ENCODE measurements at places on chromosomes 7 and 10.
A peak's percentile ranks its signal among the peaks of the same experiment; 100 is the strongest.

DNA sequence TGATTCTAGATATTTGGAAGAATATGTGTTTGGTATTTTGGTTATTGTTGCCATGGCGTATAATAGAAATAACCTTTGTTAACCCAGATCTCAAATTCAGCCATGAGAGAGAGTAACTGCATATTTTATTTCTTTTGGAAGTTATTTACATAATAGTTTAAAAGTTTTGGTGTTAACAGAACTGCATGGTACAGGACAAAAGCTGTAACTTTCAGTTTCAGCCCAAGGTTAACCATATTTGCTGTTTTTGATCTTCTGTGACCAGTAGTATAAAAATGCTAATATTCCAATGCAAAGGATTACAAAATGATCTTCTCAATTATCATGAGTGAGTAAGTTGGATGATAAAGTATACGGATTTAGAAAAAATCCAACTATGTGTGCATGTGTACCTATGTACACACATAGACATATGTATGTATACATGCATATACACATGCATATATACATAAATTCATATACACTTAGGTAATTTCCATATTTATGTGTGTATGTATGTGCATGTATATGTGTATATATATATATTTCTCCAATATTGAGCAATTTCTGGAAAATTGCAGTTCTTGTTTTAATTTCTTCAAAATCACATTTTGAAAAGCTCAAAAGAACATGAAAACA is 38.0 kb upstream of the PIP4K2A start:
- DNase-seq = no peak

GRCh38 chr10:126097558-126098225 is 201.3 kb downstream of the FANK1 start:
- DNase-seq = no peak

DNA sequence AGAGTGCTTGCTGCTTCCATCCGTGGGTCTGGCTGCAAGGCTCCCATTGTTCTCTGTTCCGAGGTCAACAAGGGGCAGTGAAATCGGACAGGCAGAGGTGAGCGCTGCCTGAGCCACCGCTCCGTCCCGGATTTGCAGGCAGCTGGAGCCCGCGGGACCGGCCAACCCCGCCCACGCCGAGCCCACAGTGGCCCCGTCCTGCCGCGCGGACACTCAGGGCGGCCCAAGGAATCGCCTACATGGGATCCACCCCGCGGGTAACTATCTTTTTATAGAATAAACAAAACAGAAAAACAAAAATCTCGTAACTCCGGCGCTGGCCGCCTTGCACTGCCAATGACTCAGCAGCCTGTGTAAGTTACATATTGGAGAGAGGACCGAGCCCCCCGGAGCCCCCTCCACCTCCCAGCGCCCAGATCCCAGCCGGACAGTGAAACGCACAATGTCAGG is 1.9 kb downstream of the BNIP3 start:
- DNase-seq = no peak

GRCh38 chr7:15795393-15795792 is 108.9 kb upstream of the MEOX2 start:
- DNase-seq = no peak

DNA sequence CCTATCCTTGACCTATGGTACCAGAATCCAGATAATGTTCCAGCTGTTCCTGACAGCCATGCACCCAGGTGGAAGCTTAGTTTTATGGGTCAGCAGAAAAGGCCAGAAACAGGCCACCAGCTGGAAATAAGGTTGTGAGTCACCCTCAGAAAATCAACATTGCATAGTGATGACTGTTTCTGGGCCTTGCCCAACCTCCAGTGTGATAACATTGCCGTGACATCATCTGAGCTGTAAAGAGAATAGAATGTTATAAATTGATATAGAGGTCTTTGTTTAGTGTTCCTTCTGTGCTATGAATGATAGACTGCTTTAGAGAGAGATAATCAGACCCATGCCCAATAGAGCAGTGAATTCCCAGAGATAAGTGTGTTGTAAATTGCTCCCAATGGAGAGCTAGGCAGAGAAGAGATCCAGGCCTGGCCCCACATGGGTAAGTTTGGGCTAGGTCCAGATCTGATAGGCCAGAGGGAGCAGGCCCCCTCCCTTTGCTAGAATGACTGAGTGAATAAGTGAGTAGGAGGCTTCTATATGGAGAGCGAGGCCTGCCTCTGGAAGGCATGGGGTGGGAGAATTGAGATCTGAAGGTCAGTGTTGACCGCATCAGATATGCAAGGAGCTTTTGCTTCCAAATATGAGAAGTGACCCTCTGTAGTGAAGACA is 14.2 kb upstream of the HPS1 start:
- peak; percentile 80 for DNase-seq

DNA sequence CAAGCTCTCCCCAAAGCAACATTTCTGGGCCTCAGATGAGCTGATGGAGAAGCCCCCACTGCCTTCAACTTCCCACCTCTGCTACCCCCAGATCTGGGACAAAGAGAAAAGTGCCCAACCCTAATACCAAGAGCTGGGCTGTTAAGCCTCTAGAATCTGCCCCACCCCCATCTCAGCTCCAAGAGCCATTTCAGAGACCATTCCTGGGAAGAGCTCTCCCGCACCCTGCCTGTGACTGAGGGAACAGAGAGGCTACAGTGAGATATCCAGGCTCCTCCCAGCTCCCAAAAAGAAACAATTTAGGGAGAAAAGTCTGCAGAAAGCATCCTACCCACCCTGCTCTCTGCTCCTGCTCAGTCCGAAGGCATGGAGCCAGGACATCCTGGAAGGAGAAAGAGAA is 2.5 kb upstream of the KCNH2 start:
- DNase-seq = no peak

DNA sequence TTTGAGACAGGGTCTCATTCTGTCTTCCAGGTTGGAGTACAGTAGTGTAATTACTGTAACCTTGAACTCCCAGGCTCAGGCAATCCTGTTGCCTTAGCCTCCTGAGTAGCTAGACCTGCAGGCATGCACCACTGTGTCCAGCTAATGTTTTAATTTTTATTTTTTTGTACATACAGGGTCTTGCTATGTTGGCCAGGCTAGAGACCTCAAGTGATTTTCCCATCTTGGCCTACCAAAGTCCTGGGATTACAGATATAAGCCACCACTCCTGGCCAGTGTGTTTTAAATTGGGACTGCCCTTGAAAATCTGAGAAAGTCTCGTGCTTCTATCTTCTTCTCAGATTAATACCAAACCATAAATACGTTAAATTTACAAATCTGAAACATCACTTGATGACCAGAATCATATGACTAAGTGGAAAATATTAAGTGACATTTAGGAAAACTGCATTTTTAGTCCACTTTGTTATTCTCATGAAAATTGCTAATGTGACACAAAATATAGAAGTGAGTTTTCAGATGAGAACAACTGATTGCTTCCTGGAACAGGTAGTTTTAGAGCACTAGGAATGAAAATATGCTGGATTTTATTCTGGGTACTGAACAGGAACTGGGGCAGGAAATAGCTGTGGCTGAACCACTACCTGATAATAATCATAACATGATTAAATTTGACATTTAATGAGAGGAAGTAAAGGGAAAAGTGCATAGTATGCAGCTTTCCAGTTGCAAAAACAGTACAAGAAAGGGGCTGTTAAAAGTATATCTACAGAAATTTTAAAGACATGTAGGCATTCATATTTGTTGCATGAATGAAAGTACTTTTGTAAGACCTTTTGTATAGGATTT is 4.2 kb downstream of the PHTF2 start:
- DNase-seq = no peak

- no peak for DNase-seq
Observed at GRCh38 chr7:3063016-3063753, 19.5 kb upstream of the CARD11 start.

DNA sequence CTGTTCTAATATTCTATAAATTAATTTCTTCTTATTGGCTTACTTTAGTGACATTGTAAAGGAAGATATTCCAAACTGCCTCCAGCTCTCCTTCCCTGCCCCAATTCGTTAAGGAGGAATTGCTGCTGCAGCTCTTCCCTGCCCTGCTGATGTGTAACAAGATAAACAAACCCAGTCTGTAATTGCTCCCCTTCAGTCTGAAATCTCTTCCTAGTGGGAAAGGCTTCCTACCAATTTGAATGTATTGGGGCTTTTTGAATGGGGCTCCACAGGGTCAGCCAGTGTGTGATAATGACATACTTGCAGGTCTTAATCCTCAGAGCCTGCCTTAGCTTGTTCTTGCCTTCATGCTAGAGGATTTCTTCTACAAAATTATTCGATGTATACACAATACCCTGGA is 849.9 kb upstream of the GHITM start:
- no peak for DNase-seq

DNA sequence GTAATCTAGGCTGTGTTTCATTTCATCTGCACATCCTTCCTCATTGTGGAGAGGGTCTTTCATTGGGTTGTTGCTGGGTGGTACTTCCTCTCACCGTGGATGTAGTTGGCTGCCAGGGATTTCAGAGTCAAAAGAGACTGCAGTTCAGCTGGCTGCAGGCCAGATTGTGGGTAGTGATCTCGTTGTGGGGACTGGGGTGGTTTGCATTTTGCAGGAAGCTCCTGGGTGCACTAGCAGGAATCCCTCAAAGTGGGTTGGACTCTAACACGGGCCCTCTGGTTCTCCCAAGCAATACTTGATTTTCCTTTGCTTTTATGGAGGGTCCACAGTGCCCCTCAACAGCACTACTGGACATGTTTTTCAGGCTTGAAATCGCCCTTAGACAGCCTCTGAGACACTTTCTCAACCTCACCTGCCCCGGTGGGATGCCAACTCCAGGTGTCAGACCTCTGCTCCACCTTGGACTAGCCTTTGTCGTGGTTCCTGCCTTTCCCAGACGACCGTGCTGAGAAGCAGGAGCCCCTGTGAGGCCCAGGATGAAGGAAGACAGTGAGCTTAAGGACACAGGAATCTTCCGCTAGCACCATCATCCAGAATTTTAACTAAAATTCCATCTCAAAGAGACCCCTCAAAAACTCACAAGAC is 23.9 kb upstream of the ZNF273 start:
- no peak for DNase-seq

DNA sequence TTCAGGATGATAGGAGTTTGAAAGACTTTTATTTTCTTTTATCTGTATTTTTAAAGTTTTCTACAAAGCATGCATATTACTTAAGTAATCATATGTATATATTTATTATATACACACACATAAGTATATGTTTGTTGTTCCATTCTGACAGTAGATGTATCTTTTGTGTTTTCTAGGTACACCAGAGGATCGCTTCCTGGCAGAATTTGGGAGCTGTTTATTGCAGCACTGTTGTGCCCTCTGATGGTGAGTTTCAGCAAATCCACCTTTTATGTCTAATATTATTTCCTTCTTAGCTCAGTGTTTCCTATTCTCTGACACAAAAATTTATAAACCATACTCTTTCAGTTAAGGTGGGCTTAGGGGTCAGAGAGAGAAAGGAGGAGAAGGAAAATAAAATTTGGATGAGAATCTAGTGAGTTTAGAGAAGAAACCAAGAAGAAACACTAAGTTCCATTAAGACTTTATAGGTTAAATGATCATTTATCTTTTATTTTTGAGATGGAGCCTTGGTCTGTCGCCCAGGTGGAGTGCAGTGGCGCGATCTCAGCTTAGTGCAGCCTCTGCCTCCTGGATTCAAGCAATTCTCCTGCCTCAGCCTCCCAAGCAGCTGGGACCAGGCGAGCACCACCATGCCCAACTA is 59.2 kb upstream of the OIT3 start:
- peak; percentile 48 for DNase-seq

- DNase-seq = peak; percentile 36
Observed at GRCh38 chr10:44853148-44853734, 57.9 kb upstream of the TMEM72 start.

DNA sequence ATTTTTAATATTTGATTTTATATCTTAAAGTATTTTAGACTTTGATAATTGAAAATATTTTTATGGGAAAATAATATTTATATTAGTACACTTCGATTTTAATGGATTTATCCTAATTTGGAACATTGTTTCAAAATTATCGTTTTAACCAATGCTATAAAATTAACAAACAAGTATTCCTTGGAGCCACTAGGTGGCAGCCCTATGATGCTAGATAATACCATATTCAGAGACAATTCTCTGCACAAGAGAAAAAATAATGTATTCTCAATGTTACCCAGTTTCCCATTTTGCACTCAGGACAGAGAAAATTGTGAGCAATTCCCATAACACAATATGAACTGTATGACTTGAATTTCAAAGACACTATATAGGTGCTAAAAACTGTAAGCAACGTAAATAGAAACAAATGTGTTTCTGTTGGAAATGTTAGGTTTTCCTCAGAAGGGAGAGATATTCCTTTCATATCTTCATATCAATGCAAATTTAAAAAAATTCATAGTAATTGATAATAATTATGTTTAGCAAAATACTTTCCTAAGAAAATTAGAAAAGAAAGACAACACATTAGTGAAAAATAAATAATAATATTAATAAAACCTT is 237.8 kb downstream of the SEMA3E start:
- DNase-seq = no peak

DNA sequence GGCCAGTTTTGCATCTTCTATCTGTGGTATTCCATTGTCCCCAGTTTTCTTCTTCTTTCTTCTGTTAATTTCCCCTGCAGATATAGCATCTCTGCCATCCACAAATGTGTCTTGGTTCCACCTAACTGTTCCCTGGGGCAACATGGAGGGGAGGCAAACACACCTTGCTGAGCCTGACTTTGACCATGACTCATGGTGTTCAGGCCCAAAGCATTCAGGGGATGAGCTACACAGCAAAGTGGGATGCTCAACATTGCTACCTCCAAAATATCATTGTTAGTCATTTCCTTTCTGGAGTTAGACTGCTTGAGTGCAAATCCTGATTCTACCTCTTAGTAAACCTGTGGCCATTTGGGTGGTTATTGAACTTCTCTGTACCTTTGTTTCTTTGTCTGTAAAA is 542.7 kb downstream of the LRMDA start:
- no peak for DNase-seq

DNA sequence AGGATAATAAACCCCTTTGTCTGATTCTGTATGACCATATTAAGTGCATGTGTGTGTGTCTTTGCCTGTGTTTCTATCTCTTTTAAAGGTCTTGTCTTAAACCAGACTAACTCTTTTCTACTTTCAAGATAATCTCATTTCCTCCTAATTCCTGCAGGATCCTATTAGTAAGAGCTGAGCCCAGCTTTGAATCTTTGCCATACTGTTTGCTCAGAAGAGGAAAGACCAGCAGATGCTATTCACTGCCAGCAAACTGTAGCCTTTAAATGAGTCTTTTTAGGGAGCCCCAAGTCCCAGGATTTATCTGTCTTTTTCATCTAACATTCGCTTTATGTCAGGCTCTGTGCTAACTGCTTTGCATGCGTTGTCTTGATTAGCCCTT is 2.9 kb downstream of the GPR158 start:
- DNase-seq = no peak

GRCh38 chr7:72015136-72015535 is 397.0 kb downstream of the CALN1 start:
- DNase-seq = no peak

GRCh38 chr10:102773986-102774385 is 30.2 kb downstream of the WBP1L start:
- no peak for DNase-seq

DNA sequence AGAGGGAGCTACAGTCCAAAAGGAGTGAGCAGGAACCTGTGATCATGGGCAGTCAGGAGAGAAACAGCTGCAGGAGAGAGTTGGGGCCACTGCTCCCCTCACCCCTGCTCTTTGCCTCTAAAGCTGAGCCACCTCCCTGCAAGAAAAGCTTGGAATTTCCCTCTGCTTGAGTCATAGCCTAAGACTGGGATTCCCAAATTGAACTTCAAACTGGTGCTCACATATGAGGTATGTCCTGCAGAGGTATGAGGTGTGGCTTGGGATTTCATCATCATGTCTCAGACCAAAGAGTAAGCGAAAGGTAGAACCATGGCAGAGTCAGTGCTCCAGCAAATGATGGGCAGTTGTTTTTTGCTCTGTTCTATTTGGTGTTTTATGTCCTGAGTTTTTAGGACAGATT is 237.1 kb upstream of the NRP1 start:
- no peak for DNase-seq

All from HTR-8/SVneo (cell line).